Brain microvascular endothelial cell (primary cell): ENCODE measurements at places on chromosomes 1 and 21.

GRCh38 chr1:92601044-92601443, 114.3 kb upstream of the GFI1 start:
- DNase-seq, result no peak

- DNase-seq, result no peak
These were observed 21.3 kb downstream of the FMO2 start for GRCh38 chr1:171206204-171206977.

GRCh38 chr1:214582289-214582891, 20.6 kb upstream of the CENPF start:
- DNase-seq, result no peak

GRCh38 chr1:78687914-78688313, 38.3 kb downstream of the IFI44 start:
- DNase-seq, result no peak

- DNase-seq, result no peak
These were observed 19.7 kb downstream of the CYP4B1 start for GRCh38 chr1:46818591-46818990.

- no peak for DNase-seq
These were observed 13.2 kb downstream of the KLHDC8A start for GRCh38 chr1:205343431-205344065.

GRCh38 chr1:225481738-225482137, 53.9 kb upstream of the LBR start:
- no peak for DNase-seq

- no peak for DNase-seq
These were observed 6.3 kb downstream of the SESN2 start for GRCh38 chr1:28265577-28265976.

GRCh38 chr1:159922511-159923202, 2.6 kb downstream of the TAGLN2 start:
- no peak for DNase-seq

DNA sequence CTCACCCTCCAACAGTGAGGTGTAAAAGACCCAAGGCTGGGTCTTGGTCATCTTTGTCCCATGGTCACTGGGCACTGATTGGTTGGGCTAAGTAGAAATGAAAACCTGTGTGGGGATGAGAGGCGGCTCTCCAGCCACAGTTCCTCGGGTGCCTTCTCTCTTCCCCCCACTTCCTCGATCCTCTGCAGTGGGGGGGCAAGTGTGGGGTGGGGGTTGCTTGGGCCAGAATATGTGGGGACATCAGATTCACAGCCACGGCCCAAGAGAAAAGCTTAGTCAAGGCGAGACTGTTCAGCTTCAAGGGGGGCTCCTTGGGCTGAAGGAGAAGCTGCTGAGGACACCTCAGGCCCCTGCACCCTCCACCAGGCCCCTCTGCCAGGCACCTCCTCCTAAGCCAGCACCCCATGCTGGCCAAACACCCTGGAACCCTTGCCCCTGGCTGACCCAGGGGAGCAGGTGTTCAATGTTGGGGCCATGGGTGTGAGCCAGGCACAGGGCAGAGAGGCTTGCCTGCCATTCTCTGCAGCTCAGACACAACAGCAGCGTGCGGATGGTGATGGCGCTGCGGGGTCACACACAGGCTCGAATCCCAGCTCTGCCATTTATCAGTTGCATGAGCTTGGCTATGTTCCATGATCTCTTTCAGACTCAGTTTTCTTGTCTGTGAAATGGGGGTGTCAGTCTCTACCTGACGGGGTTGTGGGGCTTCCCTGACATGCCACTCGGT, 21.0 kb upstream of the TNFRSF1B start:
- DNase-seq, result no peak

DNA sequence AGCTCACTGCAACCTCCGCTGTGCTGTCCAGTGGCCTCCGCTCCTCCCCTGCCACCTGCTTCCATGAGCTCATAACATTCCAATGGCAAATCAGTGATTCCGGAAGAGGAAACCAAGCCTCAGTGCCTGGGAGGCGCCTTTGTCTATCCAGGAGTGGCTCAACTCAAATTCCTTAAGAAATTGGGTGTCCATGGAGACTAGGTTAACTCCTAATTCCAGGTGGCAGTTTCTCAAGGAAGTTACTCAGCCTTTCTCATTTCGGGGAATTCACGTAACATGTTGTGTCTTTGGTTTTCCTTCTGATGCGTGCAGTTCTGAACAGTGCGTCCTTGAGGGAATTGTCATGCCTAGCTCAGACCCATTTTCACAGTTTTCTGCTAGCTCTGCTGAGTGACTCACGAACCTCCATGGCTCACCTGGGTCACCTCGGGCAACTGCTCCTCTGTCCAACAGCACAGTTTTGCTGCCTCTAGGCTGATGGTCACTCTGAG, 89.9 kb upstream of the DSCAM start:
- DNase-seq, result no peak

DNA sequence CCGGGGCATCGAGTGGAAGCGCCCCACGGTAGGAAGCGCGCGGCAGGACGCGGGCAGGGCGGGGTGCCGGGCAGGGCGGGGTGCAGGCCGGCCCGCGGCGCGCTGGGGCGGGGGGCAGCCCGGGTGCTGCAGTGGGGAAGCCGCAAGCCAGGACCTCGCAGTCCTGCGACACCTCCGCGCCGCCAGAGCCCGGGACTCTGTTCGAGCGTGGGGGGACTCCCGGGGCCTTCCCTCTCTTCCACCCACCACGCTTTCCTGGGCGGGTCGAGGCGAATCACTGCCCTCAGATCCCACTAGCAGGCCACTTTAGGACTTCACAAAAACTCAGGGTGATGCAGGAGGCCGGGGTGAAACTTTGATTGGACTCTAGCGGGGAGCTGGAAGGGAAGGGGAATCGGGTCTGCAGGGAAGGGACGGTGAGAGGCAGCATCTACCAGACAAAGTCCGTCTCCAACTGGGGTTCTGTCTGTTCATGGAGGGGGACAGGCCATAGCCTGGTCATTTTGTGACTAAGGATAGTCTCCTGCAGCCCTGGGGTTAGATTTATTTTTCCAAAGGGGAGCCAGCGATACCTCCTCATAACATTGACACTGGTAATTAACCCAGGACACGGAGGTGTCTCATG, 623 bp downstream of the CAPN2 start:
- no peak for DNase-seq
